ENCODE measurements at places on chromosomes 6 and 20.

- no peak for DNase-seq
These were observed 53.3 kb upstream of the EPB41L1 start for GRCh38 chr20:36101192-36101591.

DNA sequence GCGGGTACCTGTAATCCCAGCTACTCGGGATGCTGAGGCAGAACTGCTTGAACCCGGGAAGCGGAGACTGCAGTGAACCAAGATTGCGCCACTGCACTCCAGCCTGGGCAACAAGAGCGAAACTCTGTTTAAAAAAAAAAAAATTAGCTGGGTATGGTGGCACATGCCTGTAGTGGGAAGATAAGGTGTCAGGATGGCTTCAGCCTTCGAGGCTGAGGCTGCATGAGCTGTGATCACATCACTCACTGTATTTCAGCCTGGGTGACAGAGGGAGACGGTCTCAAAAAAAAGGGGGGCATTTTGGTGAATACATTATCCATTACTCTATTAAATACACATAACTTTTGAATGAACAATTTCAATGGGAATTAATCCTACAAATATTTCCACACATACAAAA lies 32.4 kb downstream of the SNX3 start:
- no peak for DNase-seq

GRCh38 chr6:44739181-44739580 lies 351.7 kb downstream of the CDC5L start:
- DNase-seq, result no peak

DNA sequence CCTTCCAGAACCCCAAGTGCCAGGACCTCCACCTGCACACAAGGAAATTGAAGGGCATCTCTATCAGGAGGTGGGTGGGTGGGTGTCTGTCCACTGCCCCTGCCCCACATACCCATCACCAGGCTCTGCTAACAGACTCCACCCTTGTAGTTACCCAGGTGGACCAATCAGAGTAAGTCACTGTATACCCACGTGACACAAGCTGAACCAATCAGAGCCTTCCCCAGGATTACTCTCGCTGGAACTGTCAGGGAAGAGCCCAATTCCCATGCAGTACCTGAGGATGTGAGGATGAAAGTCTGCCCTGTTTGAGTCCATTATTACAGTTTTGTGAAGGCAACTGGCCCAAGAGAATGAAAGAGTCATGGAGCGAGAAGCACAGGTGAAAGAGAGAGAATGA lies 4.2 kb downstream of the OCSTAMP start:
- no peak for DNase-seq

GRCh38 chr6:9168669-9169068 lies 733.3 kb upstream of the SLC35B3 start:
- DNase-seq, result no peak

GRCh38 chr6:147643341-147644200 lies 135.1 kb downstream of the SAMD5 start:
- no peak for DNase-seq

DNA sequence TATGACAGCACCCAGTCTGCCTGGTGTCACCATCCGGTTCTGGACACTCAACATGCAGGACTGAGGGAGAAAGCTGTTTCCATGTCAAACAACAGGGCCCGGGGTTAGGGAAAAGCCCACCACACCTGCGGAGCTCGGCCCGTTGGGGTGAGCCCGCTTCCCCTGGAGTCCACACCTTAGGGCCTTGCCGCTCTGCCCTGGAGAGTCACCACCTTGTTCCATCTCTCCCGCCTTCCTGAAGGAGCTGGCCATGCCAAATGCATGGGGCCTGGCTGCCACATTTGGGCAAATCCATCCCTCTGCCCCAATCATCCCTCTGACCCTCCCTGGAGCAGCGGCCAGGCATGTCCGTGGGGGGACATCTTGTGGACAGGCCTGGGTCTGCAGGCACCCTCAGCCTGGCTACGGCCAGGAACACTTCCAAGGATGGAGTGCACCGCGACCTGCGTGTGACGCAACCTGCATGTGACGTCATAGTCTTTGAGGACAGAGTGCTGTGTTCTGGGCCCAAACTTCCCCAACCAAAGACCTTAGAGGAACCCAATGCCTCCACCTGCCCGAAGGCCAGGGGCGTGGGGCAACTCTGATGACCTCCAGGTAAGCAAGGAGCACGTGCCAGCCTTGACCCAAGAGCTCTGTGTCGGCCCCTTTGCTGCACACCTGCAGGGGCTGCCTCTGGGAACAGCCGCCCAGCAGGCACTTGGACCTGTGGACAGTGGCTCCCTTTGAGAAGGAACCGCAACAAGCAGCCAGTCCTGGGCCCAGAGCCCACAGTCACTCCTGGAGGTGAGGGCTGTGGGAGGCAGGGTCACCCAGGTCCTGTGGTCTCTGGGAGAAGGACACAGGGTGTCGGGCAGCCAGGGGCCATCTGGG lies 1.7 kb downstream of the CABLES2 start:
- no peak for DNase-seq

DNA sequence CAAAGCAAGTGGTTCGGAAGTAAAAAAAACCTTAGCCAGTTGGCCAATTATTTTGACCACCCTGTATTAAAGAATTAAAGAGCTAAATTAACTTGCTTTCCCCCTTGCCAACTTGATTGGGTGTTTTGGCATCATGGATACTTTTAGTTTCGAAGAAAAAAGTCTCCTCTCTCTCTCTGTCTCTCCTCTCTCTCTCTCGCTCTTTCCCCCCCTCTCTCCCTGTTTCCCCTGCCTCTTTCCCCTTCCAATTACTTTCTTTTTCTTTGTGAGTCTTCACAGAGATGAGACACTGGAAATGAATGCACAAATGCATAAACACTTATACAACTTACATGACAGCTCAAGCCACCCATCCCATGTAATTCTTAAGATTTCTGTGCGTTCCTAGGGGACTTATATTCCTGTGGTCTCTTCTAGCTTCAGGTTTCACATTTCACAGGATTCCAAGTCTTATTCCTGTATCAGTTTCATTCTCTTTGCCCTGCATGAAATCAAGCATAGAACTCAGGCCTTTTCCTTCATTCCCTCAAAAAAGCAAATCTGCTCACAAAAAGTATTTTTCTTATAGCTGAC lies 32.9 kb upstream of the EYA4 start:
- no peak for DNase-seq

DNA sequence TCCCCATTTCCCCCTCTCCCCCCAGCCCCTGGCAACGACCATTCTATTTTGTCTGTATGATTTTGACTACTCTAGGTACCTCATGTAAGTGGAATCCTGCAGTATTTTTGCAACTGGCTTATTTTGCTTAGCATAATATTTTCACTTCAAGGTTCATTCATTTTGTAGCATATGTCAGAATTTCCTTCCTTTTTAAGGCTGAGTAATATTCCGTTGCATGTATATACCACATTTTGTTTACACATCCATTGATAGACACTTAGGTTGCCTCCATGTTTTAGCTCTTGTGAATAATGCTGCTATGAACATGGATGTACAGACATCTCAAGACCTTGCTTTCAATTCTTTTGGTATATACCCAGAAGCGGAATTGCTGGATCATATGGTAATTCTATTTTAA lies 1.4 kb upstream of the UQCC2 start:
- no peak for DNase-seq

DNA sequence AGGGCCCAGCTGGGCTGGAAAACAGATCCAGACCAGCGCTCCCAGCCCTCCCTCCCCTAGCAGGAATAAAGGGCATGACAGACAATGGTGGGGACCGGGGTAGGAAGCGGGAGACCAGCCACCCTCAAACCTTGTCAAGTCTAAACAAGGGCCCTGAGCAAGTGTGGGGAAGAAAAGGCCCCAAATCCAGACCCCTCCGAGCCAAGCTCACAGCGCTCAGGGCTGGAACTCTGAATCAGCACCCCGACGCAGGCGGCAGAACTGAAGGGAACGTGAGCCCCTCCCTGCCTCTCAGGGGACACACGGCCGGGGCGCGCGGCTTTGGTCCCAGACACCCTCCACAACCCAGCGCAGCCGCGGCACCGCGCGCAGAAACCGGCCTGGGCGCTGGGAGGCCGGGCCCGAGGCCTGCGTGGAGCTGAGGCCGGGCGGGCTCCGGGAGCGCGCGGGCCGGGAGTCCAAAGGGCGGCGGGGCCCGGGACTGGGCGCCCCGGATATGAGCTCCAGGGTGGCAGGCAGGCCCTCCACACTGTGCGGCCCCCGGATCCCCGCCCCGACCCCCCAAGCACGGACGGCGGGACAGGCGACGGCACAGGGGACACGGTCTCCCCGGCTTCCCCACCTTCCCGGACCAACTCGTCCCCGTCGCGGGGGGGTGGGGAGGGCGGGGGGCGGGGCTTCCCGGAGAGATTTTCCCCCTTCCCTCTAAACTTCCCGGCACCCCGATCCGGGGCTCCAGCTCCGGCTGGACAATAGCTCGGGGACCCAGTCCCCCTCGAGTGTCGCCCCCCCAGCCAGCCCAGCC lies 641 bp downstream of the TEAD3 start:
- DNase-seq, result no peak

DNA sequence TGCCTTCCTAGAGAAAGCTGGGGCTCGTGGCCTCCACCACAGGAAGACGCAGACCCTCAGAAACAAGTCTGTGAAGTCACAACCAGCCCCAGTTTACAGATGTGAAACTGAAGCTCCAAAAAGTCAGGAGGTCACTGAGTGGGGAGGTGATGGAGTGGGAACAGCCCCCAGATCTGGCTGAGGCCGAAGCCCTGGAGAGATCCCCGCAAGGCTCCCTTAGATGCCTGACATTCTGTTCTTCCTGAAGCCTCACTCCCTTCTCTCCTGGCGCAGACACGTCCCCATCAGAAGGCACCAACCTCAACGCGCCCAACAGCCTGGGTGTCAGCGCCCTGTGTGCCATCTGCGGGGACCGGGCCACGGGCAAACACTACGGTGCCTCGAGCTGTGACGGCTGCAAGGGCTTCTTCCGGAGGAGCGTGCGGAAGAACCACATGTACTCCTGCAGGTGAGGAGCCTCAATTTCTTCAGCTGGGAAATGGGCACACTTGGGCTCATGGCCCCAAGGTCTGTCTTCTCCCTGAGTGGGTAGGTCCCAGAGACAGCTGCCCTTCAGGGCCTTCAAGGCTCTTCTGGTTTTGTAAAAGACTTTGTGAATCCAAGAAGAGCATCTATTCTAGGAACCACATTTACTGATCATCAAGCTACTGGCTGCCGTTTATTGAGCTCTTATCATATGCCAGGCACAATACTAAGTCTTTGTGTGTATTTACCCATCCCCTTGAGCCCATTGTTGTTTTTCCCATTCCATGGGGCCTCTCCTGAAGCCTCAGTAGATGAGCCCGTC lies 50.5 kb downstream of the HNF4A start:
- DNase-seq, result no peak

DNA sequence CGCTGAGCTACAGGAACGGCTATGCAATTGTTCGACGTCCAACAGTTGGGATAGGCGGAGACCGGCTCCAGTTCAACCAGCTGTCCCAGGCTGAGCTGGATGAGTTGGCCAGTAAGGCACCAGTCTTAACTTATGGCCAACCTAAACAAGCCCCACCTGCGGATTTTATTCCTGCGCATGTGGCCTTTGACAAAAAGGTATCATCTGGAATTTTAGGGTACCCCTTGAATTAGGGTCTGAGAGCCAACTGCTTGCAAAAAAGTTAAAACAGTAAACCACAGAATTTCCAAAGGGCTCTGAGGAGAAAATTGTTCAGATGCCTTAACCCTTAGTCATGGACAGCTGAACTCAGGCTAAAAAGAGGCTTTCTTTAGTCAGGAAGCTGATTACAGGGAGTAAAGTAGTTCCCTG lies 3.8 kb downstream of the EFHC1 start:
- DNase-seq, result no peak

DNA sequence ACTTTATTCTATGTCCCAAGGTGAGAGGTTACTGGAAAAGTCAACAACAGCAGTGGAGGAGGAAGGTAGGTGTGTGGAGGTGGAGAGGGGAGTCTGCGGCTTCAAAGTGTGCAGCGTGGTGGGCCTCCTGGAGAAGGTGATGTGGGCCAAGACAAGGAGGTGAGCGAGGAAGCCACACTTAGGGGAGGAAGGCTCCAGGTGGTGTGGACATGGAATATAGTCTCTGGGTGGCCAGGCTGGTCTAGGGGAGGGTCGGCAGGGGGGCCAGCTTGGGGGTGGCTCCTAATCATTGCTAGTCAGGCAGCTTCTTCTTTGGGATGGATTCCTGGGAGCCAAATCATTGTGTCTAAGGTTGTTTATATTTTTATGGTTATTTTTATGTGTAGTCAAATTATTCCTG lies 111.5 kb upstream of the CDH4 start:
- DNase-seq, result no peak

DNA sequence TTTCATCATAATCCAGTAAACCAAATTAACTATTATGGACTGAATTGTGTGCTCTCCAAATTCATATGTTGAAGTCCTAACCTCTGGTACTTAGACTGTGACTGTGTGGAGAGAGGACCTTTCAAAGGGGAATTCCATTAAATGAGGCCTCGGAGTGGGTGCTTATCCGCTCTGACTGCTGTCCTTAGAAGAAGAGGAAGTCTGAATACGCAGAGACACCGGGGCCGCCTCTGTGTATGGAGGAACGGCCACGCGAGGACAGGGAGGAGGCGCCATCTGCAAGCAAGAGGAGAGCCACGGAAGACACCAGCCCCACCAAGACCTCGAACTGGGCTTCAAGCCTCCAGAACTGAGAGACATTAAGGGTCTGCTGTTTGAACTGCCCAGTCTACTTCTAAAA lies 35.6 kb upstream of the RPS6KA2 start:
- DNase-seq, result no peak

- DNase-seq, result no peak
These were observed 22.5 kb upstream of the QKI start for GRCh38 chr6:163391985-163392384.

- no peak for DNase-seq
These were observed 223.2 kb downstream of the PRL start for GRCh38 chr6:22073516-22074198.

- no peak for DNase-seq
These were observed 907.6 kb downstream of the TFAP2A start for GRCh38 chr6:9507136-9507895.

DNA sequence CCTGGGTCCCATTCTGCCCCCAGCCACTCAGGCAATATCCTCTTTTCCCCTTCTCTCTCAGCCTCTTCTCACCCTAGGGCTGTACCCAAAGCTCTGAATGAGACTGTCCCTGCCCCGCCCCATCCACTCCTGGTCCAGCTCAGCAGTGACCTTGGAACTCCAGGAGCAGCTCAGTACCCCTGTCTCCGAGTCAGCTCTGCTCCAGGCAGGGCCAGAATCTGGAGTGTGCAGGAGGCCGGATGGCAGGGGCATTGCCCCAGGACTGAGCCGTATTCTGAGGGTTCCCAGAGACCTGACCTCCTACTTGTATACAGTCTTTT lies 2.0 kb upstream of the RAET1G start:
- no peak for DNase-seq

- DNase-seq, result no peak
These were observed 535 bp downstream of the NKAIN2 start for GRCh38 chr6:123804014-123804786.

DNA sequence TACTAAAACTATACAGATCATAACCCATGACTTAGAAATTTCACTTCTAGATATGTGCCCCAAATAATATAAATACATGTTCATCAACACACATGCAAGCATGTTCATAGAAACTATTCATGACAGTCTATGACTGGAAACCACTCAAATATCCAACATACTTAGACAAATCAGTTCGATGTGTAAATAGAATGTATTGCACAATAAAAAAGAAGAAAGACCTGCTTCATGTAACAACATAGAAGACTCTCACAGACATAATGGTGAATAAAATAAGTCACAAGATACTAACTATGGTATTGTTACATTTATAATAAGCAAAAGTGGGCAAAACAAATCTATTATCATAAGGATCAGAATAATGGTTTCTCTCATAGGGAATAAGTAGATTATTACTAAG lies 163.5 kb upstream of the THBS2 start:
- no peak for DNase-seq

- no peak for DNase-seq
These were observed 79.5 kb upstream of the PREP start for GRCh38 chr6:105482227-105482844.
